NCI-H446 treated with DMSO at 0.1 percent for 48 hours (cell line): ENCODE measurements at places on chromosomes 3 and 15.

- no peak for DNase-seq
These were observed 238.8 kb upstream of the TLE3 start for GRCh38 chr15:70336425-70337009.

DNA sequence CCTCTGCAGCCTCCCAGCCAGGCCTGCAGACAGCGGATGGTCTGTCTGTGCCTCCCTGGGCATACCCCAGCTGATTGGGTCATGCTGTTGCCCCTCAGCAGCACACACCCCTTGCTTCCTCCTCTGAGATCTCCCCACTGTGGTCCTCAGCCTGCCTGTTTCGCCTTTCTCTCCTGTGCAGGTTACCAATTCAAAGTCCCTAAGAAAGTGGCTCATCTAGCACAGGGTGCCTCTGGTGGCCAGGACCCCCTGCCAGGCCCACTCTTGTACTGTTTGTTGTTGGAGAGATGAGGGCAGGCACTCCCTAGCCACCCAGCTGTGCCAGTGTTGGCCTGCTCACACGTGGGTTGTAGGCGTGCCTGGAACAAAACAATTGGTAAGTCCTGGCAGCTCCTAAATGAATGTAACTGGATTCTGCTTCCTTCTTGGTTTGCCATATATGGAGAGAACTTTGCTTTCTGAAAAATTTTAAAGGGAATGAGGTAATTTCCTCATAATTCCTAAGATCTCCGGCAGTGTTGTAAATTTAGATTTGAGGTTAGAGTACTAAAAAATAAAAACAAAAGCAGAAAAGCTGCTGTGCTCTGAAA is 213.2 kb upstream of the IL12A start:
- no peak for DNase-seq

DNA sequence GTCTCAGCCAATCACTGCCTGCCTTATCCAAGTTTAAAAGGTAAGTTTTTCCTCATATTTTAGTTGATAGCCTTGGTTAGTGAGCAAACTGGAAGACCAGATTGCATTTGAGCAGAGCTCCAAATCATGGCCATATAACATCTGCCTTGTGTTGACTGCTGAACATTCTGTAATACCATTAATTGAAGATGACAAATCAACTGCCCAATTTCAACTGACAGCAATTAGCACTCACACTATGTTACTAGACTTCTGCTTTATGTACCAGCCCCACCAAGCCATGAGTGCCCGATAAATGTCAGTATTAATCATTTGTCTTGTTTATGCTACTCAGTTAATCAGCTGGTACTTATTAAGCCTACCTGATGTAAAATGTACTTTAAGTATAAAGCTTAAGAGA is 83.1 kb downstream of the CGGBP1 start:
- no peak for DNase-seq

- no peak for DNase-seq
These were observed 2.5 kb upstream of the FEZF2 start for GRCh38 chr3:62375655-62376453.

DNA sequence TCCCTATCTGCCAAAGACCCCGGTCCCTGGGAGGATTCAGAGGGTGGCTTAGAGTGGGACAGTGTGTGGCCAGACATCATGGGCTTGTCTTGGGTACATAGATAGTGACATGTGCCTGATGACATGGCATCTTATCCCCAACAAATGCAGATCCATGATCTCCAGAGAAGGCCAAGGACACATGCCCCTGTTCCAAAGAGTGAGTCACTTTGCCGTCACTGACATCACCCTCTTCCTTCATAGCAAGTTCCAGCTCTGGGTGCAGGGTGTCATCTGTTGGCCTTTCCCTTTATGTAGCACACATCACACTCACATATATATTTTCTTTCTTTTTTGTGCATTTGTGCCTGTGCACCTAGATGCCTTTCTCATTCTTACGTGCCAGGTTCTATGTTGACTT is 350.5 kb downstream of the LRTM1 start:
- no peak for DNase-seq

- DNase-seq: no peak
These were observed 820.1 kb upstream of the EPHA6 start for GRCh38 chr3:95994338-95994737.

GRCh38 chr3:27910456-27910855 is 188.3 kb upstream of the EOMES start:
- no peak for DNase-seq

DNA sequence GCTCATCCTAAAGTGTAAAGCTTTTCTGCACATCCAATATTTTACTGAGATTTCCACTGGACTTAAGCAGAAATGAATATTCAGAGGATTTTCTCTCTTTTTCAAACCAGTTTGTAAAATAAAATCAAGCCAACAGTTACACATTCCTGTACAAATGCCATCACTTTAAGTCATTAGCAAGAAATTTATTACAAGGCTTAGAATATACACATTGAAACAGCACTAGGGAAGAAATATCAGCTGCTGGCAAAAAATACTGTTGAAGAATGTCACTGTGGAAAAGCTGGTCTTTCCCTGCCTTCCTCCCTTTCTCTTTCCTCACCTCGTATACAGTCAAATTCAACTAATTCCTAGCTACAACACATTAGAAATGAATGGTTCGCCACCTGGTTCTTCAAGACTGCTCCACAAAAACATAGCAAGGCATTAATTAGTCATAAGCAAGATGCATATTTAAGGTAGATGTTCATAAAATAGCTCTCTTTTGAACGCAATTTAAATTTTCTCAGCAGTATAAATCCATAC is 21.3 kb downstream of the PLOD2 start:
- no peak for DNase-seq
